ENCODE measurements at places on chromosomes 6 and 20.

- DNase-seq = peak; percentile 46
Observed at GRCh38 chr6:112040956-112041355, 12.9 kb upstream of the CCN6 start.

DNA sequence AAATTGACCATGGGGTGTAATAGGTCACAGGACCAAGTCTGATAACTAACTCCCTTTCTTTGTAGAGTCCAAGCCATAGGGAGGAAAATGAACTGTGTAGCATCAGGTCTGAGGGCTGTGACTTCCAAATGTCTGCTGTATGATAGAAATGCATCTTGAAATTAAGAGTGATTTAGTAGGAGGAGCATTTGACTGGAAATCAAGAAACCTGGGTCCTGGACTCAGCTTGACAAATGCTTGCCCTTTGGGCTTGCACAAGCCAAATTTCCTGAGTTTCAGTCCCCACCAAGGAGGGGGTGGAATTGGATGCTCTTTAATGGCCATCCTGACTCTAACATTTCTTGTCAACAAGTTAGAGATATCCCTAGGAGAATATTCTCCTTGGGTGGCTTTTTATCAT is 187.0 kb downstream of the PDE7B start:
- DNase-seq = no peak

GRCh38 chr6:67133973-67134372 is 1426.9 kb upstream of the EYS start:
- no peak for DNase-seq

GRCh38 chr6:125546841-125547251 is 202.6 kb upstream of the HEY2 start:
- no peak for DNase-seq

DNA sequence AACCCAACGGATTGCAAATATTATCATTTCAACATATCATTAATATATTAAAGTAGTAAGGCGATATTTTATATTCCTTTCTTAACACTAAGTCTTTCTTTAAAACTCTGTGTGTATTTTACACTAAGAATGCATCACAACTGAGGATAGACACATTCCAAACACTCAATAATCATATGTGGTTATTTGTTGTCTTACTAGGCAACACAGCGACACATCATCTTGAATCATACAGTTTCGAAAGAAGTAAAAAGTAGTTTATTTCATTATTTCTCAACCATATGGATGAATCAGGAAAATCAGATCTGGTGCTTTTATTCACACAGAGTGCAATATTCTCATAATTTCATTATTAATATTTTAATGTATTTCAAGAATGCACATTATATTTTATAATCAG is 662.4 kb downstream of the EPHA7 start:
- peak; percentile 2 for DNase-seq

GRCh38 chr20:9838378-9839295 is at the start of gene PAK5:
Gene PAK5 (minus strand): TSS chr20:9839076. CDS start chr20:9644328, 194,748 bp downstream.
- DNase-seq = no peak

DNA sequence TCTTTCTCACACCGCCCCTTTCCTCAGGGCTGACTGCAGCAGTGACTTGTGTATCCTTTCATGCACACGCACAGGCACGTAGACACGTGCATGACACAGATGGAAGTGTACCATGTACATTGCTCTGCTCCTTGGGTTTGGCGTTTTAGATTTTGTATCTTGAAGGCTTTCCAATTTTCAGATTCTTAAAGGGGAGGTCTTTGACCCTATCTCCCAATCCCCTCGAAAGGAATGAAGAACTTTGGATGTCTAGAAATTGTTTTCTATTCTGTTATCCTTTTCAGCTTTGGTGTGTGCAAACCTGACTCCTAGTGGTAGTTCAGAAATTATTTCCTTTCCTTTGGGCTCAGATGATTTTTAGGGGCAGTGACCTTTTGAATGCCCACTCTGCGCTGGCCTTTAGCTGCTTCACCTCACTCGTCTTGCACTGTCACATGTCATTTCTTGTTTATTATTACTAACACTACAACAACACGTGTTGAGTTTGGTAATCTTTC is 63.0 kb downstream of the HIVEP1 start:
- no peak for DNase-seq

DNA sequence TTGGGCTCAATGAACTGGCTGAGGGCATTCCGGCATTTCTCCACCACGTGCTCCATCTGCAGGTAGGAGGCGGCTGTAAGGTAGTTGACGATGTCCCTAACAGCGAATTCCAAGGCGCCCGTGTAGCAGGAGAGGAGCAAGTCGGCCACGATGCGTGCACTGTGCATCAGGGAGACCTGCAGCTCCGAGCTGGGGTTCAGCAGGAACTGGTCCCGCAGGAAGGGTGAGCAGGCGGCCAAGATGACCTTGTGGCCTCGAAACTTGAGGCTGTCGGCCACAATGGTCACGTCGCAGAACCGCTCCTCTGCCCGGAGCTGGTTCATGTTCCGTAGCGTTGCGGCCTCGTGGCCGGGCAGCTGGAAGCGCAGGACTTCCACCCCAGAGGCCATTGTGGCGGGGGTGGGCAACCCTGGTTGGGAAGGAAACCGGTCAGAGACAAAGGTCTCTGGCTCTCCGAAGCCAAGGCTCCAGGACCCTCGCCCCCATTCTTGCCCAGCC is 920 bp downstream of the ZBTB12 start:
- no peak for DNase-seq

GRCh38 chr6:82183642-82184282 is 63.8 kb downstream of the IBTK start:
- no peak for DNase-seq

GRCh38 chr20:1422753-1423152 is 29.9 kb upstream of the FKBP1A start:
- no peak for DNase-seq

DNA sequence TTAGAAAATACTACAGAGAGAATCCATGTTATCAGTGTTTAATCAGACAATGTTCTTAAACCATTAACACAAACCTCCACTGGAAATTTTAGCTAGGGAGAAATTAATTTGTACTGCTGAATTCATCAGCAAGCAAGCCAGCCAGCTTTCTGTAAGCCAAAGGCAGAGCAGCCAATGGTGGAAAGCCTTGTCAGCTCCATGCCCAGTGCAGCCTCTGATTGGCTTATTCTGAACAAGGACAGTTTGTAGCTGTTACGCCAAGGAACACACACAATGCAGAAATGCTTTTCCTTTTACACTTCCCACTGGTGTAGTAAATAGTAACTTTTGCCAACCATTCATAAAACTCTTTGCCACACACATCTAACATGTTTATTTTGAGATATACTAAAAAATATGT is 265.0 kb downstream of the TENT5A start:
- DNase-seq = no peak

DNA sequence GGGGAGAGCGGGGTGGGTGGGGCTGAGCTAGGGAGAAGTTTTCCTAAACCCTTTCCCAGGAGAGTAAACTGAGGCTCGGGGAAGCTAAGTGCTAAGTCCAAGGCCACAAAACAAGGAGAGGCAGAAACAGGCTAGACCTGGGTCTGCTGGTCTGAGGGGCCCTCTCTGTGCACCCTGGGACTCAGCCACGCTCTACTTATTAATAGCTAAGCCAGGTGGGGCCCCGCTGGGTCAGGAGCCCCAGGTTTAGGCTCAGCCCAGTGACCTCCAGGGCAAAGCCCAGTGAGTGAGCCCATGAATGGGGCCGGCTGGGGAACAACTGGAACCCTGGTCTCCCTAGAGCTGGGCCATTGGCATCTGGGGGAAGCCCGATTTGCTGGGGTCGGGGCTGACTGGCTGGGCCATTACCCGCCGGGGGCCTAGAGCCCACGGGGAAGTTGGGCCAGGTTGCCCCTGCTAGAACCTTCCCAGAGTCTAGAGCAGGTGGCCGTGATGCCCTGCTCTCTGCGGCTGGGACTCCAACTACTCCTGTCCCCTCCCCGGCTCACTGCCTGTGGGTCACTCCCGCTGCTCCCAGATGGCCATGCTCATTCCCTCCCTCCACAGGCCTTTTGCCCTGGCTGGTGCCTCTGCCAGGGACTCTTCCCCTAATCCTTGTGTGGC is 24.1 kb upstream of the NOL4L start:
- DNase-seq = no peak

DNA sequence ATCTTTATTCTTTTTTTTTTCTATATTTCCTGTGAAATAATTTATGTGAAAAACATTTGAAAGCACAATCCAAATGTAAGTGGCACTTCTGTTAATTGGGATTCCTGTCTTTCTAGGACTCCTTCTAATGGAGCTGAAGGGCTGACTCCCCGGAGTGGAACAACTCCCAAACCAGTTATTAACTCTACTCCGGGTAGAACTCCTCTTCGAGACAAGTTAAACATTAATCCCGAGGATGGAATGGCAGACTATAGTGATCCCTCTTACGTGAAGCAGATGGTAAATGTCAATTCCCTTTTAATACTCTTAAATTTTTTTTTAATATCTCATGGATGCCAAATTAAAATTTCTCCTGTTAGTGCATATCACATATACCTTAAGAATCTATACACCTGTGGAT is 35.0 kb downstream of the CDC5L start:
- DNase-seq = no peak

DNA sequence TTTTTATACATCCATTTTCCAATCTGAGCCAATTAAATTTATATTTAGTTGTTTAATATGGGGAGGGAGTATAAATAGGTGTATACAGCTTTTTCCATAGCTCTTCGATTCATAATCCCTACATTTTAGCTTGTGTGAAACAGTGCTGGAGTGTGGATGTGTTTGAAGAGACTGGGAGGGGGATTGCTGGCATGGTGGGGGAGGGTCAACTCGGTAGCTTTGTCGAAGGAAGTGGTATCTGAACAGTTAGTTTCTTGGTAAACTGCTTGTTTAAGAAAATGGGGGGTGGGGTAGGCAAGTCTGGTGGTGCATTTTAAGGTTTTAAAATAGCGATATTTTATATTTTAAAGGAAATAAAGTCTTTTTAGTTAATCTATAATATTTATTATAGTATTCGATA is 1.4 kb upstream of the LIN28B start:
- no peak for DNase-seq

DNA sequence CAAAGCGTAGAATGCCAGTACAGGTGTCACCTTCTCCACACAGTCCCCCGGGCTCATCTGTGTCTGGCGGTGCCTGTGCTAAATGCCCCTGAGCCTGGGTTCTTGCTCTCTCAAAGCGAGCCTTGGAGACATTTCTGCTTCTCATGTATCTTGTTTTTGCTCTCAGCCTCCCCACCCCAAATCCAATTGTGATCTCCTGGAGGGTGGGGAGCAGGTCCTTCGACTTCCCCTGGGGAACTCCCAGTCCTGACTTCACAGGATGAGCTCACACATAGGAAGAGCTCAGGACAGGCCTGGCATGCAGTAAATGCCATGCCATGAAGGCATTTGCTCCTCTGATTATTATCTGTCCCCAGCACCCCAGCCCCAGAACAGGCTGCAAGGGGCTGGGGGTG is 58.1 kb downstream of the NOL4L start:
- peak; percentile 78 for DNase-seq

DNA sequence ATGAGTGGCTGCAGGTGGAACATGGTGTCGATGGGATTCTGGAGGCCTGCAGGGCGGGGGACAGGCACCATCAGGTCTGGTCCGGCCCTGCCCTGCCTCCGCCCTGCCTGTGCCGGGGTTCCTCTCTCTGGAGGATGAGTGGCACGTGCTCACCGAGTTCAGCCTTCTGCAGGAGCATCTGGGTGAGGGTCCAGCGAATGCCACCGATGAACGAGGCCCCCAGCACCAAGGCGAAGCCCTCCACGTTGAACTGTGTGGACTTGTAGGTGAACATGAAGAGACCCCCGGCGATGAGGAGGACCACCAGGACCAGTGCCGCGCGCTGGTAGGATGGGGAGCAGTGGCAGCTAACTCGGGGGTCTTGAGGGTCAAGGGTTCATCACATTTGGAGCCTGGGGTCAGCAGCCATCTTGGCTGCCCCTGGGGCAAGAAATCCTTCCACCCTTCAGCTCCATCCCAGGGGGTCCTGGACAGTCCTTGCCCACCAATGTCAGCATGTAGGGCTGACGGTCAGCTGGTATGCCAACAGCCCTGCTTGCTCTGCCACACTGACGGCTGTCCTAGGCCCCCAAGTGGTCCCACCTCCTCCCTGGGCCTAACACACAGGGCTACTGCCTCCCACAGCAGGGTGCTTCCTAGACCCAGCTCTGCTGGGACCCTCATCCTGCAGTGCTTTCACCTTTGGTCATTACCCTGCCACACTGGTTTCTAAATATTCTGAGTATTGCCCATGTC is 46.8 kb upstream of the CDH22 start:
- DNase-seq = no peak

- DNase-seq = no peak
Observed at GRCh38 chr6:134029495-134030455, 22.6 kb downstream of the SLC2A12 start.

GRCh38 chr6:111985202-111985731 is 68.6 kb upstream of the CCN6 start:
- DNase-seq = peak; percentile 67

DNA sequence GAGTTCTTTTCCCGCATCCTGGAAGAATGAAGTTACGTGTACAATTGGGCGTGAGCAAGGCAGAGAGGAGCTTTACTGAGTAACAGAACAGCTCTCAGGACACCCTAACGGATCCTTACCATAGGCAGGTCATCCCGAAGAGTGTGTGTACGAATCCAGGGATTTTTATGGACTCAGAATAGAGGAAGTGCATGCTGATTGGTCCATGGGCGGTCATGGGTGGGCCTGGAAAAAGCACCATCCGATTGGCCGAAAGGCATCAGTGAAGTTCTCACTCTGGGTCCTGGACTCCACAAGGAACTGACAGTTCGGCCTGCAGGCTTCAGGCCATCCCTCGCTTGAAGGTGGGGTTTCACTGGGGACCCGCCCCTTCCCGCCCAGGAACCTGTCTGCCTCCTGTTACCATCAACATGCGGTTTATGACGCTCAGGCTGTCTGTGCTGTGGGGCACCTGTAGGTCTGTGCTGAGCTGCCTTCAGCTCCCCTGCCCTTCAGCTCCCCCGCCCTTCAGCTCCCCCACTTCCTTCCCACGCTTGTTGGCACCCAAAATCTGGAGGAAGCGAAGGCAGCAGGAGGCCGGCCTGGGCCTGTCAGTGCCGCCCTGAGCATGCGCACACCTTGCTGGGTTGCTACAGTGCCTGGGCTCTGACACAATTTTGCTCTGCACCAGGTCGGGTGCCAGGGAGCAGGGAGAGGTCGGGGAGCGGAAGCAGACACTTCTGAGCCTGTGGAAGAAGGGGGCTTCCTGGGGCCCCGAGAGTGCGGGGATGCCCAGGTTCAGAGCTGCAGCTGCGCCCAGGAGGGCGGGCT is 57.9 kb upstream of the MANEA start:
- DNase-seq = no peak

- DNase-seq = no peak
Observed at GRCh38 chr20:37392441-37393195, 46.7 kb downstream of the SRC start.

DNA sequence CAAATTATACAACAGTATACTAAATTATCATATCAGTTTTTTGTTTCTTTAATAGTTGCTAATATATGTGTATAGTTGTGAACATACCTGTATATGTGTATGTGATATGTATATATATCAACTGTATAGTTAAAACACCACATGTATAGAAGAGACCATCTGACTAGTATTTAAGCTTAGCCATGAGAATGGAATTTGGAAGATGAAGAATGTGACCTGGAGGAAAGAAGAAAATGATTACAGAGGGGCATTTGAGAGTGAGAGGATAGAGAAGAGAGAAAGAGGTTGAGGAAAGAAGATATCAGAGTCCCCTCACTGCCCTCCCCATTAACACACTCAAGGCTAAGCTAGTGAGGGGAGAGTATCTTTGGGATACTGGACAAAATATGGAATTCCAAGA is 335.9 kb downstream of the BCKDHB start:
- DNase-seq = no peak

- no peak for DNase-seq
Observed at GRCh38 chr6:147675281-147675680, 166.8 kb downstream of the SAMD5 start.

GRCh38 chr6:29564875-29565274 is 5.3 kb upstream of the UBD start:
- no peak for DNase-seq

GRCh38 chr6:43127877-43128276 is 43.2 kb upstream of the SRF start:
- DNase-seq = no peak

All from suppressor macrophage treated with lipopolysaccharide for 4 hours (primary cell).